ENCODE measurements at places on chromosomes 4 and X.

DNA sequence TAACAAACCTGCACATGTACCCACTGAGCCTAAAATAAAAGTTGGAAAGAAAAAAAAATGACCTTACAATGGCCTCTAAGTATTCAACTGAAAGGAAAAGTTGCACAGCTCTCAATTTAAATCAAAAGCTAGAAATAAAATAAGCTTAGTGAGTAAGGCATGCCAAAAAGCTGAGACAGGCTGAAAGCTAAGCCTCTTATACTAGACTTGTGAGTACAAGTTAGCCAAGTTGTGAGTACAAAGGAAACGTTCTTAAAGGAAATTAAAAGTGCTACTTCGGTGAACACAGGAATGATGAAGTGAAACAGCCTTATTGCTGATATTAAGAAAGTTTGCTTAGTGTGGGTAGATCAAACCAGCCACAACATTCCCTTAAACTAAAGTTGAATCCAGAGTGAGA, 707.9 kb upstream of the PITX2 start:
- no peak for DNase-seq

GRCh38 chrX:43718546-43718945, 62.4 kb downstream of the MAOA start:
- no peak for DNase-seq

GRCh38 chr4:185396724-185397385, at the start of gene ANKRD37:
Gene ANKRD37, plus strand, starts transcription at chr4:185396841. Its CDS starts 83 bp downstream, at chr4:185396924.
- DNase-seq = peak; percentile 19

DNA sequence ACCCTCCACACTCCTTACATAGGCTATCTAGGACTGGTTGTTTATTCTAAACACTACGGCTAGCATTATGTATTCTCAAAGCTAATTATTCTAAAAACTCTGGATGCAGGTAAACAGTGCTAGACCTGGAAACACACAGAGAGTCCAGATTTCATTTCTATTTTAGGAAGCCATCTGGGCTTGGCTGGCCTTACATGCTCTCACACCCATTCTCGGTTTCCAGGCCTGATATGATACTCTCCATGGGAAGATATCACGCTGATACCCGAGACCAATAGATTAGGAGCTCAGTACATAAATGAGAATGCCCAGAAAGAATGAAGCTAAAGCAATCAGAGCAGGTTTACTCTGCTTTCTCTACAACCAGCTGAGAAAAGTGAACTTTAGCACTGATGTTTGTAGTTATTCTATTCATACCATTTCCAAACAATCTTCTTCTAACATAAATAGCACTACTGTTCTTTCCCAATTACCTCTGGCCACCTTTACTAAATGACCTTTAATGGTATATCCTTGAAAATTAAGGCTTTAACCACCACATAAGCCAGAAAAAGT, 973.3 kb downstream of the PCDH18 start:
- DNase-seq = no peak

GRCh38 chr4:7263166-7263565, 70.8 kb downstream of the SORCS2 start:
- no peak for DNase-seq

- no peak for DNase-seq
Measured at GRCh38 chr4:72376901-72377300, 192.1 kb downstream of the ADAMTS3 start.

- peak; percentile 91 for DNase-seq
Measured at GRCh38 chr4:86831262-86832130, 17.7 kb downstream of the SLC10A6 start.

GRCh38 chr4:143346206-143346605, 9.5 kb downstream of the GAB1 start:
- DNase-seq = no peak

DNA sequence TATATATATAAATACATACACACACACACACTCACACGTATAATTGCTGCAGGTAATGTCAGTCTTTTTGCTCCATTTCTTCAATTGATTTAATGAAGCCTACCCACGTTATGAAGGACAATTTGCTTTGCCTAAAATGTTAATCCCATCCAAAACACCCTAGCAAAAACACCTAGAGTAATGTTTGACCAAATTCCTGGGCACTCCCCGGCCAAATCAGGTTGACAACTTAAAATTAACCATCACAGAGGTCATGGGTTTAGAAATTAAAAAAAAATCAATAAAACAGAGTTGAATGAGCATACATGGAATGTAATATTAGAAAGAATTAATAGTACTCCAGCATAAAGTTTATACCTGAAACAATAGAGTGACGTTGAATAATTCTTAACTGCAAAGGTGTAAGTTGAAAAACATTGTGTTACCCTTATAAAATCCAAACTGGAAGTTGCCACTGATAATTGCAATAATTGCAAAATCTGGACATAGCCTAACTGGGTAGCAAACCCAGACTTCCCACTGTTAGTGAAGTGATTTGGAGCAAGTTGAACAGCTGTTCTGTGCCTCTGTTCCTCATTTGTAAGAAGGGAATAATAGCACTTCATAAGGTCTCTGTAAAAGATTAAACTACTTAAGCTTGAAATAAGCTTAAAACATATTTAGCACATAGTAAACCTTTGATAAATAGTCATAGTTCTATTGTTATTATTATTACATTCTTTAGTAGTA, 2120.5 kb downstream of the PCDH7 start:
- DNase-seq = no peak

GRCh38 chr4:61462451-61463326, 262.6 kb downstream of the ADGRL3 start:
- peak; percentile 70 for DNase-seq

All from fibroblast of mammary gland (primary cell).